Stimulated activated CD4-positive, alpha-beta T cell treated with anti-CD3 and anti-CD28 coated beads, Interleukin-12 subunit alpha, Interleukin-12 subunit beta, amount 100 ng/mL, for 24 hours (primary cell): ENCODE measurements at places on chromosomes 16 and 17.

GRCh38 chr17:40203131-40203530, 16.0 kb upstream of the WIPF2 start:
- no peak for DNase-seq

GRCh38 chr16:82386761-82387160, 216.7 kb upstream of the MPHOSPH6 start:
- no peak for DNase-seq

GRCh38 chr16:11675561-11676511, 7.6 kb downstream of the SNN start:
- no peak for DNase-seq

- no peak for DNase-seq
Measured at GRCh38 chr17:63035695-63036094, 69.7 kb downstream of the TANC2 start.

GRCh38 chr16:49101997-49102396, 179.6 kb downstream of the CBLN1 start:
- DNase-seq = no peak

DNA sequence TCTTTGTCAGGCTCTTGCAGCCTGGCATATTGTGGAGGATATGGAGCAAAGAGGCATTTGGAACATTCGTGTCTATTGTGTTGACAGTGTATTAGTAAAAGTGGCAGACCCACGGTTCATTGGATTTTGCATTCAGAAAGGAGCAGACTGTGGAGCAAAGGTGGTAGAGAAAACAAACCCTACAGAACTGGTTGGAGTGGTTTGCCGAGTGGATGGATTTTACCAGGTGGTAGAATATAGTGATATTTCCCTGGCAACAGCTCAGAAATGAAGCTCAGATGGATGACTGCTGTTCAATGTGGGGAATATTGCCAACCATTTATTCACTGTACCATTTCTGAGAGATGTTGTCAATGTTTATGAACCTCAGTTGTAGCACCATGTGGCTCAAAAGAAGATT, 44.5 kb downstream of the EFCAB13 start:
- no peak for DNase-seq

GRCh38 chr16:89230255-89230654, 12.8 kb downstream of the ZNF778 start:
- DNase-seq = no peak

- no peak for DNase-seq
Measured at GRCh38 chr17:82893779-82894178, 54.0 kb upstream of the ZNF750 start.

DNA sequence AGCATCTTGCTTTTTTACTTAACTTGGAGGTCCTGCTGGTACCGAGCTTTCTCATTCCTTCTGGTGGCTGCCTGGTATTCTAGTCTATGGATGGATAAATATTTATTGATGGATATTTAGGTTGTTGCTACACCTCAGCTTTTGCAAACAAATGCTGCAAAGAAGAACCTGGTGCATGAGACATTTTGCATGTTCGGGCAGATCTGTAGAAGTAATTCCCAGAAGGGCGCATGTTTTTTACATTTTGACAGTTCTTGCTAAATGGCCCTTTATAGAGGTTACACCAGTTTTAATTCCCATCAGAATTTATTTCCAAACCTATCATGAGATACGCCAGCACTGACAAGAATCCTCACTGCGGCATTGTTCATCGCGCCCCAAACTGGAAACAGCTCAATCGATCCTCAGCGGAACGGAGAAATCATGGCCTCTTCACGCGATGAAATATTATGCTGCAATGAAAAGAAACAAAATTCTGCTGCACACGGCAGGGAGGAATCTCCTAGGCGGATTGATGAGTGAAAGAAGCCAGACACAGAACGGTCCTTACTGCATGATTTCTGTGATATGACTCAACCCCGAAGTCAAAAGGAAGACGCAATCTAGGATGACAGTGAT, 68.0 kb upstream of the CREBBP start:
- DNase-seq = no peak

DNA sequence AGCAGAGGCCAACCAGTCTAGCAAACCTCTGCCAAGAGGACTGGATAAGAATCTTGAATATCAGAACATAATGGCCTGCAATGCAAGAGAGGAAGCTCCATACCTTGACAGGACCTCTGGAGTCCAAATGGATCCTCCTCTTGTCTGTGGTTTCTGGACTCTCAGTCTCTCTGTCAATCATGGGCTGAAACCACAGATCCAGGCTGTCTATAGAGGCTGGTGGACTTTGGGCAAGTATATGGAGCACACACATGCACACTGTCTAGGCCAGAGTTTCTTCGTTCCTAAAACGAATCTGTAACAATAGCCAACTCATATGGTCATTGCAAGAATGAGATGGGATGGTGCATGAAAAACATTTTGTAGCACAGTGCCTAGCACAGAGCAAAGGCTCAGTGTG, 37.7 kb downstream of the NLRC5 start:
- DNase-seq = no peak

DNA sequence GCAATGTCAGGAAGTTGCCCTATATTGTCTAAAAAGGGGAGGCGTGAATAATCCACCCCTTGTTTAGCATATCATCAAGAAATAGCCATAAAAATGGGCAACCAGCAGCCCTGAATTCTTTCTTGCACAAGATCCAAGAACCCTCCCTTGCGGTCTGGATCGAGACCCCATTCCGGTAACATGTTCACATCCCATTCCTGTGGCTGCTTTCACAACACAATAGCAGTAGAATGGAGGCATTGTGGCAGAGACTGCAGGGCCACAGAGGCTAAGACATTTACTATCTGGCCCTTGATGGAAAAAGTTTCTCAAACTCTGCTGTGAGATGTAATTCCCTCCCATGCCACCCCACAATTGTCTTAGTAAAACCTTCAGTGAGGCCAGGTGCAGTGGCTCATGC, 73.2 kb downstream of the RMI2 start:
- no peak for DNase-seq

- peak; percentile 77 for DNase-seq
Measured at GRCh38 chr16:31700530-31701388, 172.8 kb upstream of the ZNF267 start.

DNA sequence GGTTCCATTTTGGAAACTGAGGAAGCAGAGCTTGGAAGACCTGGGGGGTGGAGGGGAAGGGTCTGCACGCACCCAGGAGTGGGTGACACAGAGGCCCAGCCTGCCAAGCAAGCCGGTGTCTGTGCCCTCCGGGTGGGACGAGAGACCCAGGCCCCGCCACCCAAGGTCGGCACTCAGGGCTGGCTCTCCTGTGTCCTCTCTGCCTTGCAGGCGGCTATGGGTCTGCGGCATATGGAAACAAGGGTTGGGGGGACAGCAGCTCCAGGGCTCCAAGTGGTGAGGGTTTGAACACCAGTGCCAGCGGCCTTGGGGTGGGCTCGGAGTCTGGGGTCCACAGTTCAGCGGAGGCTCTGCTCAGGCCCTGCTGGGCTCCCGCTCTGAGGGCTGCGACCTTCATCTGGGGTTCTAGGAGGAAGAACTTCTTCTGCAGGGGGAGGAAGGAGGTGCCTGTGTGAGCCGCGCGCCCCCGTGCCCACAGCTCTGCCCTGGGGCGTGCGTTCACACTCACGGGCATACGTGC, 4.6 kb upstream of the CD7 start:
- DNase-seq = no peak

DNA sequence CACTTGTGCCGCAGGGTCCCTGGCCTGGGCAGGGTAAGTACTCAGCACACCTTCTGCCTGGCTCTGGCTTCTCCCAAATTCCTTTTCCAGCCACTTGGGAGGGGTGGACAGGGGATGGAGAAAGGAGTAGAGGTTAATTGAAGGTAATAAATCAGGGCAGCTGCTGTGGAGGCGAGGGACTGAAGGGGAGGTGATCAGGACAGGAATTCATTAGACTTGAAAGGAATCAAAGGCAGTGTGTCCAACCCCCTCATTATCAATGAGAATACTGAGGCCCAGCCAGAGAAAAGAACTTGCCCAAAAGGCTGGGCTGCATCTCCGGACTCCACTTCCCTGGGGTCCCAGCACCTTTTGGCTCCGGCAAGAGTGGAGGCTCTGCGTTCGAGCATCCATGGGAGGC, 2.4 kb downstream of the SOST start:
- no peak for DNase-seq

DNA sequence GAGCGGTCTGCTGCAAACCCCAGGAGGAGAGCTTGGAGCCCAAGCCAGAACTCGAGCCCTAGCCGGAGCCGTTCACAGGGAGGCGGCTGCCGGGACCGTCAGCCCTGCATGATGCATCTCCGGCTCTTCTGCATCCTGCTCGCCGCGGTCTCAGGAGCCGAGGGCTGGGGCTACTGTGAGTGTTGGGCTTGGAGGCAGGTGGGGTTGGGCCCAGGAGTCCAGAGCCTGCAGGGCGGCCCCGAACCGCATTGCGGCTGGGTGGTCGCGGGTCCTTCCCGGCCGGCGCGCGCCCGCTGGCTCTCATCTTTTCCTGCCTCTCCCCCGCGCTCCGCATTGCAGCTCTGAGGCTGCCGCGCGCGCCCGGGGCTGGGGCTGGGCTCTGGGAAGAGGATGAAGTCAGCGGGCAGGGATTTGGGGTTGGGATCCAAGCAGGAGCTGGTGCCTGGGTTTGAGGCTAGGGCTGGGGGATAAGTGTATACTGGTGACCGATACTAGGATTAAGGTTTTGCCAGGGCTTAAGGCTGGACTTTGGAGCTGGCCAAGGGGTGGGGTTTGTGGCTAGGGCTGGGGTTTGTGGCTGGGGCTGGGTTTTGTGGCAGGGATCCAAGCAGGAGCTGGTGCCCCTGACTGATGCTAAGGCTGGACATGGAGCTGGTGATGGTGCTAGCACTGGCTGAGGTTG, 532 bp downstream of the CNTNAP1 start:
- no peak for DNase-seq

DNA sequence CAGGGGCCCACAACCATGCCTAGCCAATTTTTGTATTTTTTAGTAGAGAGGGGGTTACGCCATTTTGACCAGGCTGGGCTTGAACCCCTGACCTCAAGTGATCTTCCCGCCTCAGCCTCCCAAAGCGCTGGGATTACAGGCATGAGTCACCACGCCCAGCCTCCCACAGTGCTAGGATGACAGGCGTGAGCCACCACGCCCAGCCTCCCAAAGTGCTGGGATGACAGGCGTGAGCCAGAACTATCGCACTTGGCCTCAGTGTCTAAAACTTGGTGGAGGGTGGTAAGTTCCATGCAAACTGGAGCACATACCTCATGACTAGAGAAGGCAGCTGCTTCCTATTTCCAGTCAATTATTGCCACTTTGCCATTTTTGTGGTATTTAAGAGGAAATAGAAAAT, 7.1 kb downstream of the HSD17B2 start:
- DNase-seq = no peak

GRCh38 chr17:15298176-15298575, 33.0 kb upstream of the PMP22 start:
- DNase-seq = no peak

- DNase-seq = no peak
Measured at GRCh38 chr17:33523577-33523981, 230.5 kb upstream of the ASIC2 start.

DNA sequence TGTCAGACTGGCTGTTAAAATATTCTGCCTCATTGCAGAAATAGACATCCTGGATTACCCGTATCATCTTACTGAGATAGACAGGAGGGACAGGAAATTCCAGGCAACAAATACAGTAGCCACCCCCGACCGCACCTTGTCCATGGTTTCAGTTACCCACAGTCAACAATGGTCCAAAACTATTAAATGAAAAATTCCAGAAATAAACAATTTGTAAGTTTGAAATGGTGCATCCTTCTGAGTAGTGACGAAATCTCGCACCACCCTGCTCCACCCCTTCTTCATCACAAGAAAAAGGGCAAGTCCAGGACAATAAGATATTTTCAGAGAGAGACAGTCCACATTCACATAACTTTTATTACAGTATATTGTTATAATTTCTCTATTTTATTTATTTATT, 23.6 kb upstream of the PRSS54 start:
- no peak for DNase-seq

DNA sequence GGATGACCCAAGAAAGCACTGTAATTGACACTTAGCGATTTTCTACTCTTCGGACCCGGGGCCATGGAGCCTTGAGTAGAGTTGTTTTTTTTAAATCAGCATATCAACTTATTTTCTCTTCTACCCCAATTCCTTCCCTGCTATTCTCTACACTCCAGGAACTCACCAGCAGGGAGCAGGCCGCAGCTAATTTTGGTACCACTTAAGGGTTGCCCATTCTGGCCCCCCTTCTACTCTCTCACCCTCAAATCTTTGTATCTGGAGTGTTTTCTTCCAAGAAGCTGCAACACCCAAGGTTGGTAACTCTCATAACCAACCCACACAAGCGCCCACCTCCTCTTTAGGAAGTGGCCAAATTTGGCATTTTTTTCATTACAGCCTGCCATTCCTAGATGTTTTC, 5.5 kb upstream of the ERAL1 start:
- DNase-seq = no peak

DNA sequence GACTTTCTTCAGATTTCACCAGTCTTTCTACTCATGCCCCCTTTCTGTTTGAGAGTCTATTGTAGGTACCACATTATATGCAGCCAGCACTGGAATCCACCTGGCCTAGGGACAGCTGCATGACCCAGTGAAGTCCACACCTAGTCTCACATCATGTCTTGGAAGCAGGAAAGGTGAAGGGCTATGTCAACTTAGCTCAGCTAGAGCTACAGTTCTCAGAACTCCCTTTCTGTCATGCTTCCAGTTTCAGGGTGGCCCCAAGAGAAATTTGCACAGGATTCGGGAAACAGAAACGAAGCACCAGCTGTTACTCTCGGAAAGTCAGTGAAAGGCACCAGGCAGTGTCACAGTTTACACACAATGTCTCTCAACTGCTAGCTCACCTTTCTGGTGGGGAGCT, 51.6 kb upstream of the NLRP1 start:
- DNase-seq = no peak

GRCh38 chr17:30557916-30558685, 80.9 kb downstream of the GOSR1 start:
- no peak for DNase-seq

GRCh38 chr16:52543654-52544053, 3.3 kb downstream of the TOX3 start:
- DNase-seq = no peak

DNA sequence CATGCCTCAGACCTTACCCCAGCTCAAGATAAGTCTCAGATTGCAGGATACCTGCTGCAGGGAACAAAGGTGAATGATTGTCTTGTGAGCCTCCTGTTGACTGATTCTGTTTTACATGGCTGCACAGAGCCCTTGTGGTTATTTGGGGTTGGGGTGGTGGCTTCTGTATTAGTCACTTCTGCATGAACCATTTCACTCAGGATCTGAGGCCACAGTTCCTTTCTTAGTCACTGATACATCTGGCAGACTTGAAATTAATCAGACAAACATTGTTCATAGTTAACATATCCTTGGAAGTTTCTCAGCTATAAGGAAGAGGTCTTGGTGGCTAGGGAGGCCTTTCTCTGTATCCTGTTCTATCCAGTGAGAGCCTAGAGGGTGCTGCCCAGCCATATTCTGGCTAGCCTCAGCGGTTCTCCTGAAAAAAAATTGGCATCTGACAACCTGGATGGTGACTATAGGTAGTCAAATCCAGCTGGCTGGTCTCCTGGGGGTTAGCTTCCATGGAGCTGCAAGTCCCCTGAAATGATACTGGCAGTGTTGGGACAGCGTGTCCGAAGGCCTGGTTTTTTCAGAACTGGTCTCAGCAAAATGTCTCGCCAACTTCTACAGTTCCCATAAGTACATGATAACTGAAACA, 8.4 kb upstream of the PLK1 start:
- no peak for DNase-seq

- no peak for DNase-seq
Measured at GRCh38 chr17:80452173-80452915, 24.1 kb downstream of the NPTX1 start.
